ENCODE measurements at places on chromosomes 4 and X. TPM values are rescaled to one million over a fixed set of nuclear protein-coding genes. Genes with fewer than 3 reads are reported as not detected.

USP17L19 gene
- total RNA-seq = not detected

DNA sequence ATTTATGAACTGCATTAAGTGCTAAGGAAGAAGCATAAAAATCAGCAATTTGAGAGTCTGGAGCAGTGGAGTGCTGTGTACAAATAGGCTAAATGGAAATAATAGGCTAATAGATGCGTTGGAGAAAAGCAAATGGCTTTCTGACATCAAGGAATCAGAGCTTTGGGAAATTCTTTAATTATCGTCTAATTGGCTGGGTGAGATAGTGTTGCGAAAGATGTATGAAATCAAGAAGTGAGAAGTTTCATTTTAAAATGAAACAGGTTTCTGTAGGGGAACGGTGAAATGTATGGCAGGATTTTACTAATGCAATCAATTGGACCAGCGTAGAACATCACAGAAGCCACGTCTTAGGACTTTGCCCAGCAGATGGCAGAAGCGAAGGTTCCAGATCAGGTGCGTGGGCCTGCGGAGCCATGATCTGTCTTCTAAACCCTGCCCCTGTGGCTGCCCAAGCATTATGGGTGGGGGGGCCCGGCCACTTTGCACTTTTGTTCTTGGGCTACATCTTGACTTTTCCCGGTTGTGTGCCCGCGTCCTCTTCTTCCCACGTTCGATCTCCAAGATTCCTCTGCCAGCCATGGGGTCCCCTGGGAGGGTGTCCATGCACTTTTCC lies 118.5 kb upstream of the SHISA3 start:
- DNase-seq = no peak

SUPT20HL2 gene
- total RNA-seq = not detected

C1QTNF7 gene
- not detected for total RNA-seq

- no peak for DNase-seq
Measured at GRCh38 chr4:3437998-3438846, 3.5 kb upstream of the HGFAC start.

- DNase-seq = no peak
Measured at GRCh38 chrX:150635952-150636351, 57.2 kb upstream of the MTMR1 start.

GRCh38 chr4:92236877-92237276 lies 66.9 kb upstream of the GRID2 start:
- no peak for DNase-seq

DNA sequence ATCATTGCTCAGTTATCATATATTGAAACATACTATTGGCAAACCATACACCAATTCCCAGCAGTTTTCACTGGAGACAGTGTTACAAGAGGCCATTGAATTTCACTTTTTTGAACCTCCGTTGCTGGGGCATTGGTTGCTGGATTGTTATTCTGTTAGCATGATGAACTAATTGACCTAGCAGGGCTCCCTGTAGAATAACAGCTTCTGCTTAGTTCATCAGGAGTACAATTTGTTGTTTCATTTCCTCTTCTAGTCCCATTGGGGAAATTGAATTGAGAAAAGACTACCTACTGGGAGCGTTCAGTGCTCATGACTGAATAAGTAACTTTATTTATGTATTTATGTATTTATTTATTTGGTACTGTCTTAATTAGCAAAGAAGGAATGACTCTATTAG lies 151.6 kb downstream of the SLIT2 start:
- DNase-seq = no peak

- no peak for DNase-seq
Measured at GRCh38 chr4:26356081-26356501, 35.3 kb downstream of the RBPJ start.

- DNase-seq = no peak
Measured at GRCh38 chr4:81516241-81516640, 44.5 kb upstream of the RASGEF1B start.

DNA sequence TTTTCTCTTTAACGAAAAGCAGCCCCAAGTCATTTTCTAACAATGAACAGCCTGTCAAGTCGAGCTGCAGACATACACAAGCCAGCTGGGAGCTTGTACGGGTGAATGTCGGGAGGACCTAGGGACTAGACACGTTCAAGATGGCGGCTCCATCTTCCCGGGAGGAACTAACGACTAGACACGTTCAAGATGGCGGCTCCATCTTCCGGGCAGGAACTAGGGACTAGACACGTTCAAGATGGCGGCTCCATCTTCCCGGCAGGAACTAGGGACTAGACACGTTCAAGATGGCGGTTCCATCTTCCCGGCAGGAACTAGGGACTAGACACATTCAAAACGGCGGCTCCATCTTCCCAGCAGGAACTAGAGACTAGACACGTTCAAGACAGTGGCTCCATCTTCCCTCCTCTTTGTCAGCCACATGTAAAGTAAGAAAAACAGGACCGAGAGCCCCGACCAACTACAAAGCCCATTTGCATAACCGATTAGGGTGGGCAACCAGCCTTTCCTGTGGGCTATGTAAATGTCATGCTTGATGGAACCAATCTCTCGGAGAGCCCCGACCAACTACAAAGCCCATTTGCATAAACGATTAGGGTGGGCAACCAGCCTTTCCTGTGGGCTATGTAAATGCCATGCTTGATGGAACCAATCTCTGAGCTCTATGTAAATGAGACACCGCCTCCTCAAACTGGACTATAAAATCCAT lies 175.5 kb downstream of the DHRSX start:
- no peak for DNase-seq

- no peak for DNase-seq
Measured at GRCh38 chr4:76373919-76374552, 46.9 kb downstream of the CCDC158 start.

DNA sequence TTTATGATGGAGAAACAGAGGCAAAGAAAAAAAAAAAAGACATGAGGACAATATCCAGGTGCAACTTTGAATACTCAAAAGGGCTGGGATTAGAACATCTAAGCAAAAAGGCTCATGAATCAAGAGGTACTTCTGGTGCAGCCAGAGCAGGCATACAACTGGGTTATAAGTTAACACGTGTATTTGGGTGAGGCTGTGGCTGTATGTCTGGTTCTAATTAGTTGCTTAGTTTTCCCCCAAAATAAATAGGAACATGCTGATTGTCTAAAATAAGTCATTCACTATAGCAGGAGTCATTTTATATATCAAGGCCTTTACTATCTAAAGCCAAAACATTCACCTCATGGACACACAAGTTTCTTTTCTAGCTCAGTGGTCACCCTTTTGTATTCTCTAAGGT lies 20.2 kb downstream of the NHS start:
- DNase-seq = no peak

DNA sequence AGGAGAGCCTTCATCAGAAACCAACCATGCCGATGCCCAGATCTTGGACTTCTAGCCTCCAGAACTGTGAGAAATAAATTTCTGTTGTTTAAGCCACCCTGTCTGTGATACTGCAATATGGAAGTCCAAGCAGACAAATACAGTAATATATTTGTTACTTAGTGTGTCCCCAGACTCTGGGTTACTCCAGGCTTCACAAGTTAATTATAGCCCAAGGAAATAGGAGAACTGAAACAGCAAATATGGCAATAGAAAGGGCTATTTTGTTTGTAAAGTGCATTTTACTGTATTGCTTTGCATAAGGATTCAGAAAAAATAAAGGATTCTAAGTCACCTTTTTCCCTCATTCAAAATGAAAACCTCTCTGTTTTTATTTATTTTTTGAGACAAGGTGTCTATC lies 15.7 kb downstream of the TIGD4 start:
- no peak for DNase-seq

DNA sequence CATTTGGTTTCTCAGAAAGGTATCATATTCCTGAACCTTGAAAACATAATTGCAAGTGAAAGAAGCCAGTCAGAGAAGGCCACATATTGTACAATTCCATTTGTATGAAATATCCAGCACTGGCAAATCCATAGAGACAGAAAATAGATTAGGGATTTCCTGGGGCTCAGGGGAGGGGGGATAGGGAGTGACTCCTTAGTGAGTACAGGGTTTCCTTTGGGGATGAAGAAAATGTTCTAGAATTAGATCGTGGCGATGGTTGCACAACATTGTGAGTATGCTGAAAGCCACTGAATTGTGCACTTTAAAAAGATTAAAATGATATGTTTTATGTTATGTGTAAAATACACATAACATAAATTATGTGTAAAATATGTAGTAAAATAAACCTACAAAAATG lies 10.3 kb downstream of the XPNPEP2 start:
- no peak for DNase-seq

DNA sequence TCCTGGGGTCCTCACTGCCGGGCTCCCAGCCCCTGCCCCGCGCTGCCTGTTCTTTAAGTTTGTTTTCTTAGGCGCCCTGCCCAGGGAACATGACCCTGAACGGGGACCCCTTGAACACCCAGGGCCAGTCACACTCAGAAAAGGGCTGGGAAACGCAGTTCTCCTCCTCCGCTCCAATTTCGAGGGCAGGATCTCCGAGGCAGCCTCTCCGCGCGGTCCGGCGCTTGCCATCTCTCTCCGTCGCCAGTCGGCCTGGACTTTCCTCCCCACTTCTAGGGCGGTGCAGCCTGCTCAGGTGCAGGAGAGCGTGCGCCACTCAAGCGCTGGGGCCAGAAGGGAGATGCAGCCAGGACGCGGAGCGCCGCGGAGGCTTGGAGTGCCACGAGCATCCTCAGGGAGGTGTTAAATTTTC lies 9.9 kb downstream of the PRDM8 start:
- DNase-seq = no peak

- DNase-seq = no peak
Measured at GRCh38 chrX:38699121-38699520, 102.1 kb upstream of the MID1IP1 start.

DNA sequence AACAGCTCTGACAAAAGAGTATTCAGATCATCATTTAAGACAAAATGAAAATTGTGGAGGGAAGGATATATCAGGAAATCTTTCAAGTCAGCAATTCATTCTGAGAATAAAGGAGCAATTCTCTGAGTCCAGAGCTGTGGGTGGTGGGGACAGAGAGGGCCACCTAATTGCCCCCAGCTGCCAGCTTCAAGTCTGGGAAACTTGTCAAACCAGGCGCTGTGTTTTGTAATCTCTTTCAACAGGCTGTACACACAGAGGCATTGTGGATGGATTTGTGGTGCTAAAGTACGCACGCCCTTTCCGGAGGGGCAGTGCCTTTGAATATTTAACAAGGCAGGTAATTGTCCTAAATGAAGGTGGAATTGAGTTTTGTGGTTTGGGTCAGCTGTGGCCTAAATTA lies 591.1 kb upstream of the BOD1L1 start:
- no peak for DNase-seq

- no peak for DNase-seq
Measured at GRCh38 chr4:7503559-7504249, 69.0 kb upstream of the PSAPL1 start.

DNA sequence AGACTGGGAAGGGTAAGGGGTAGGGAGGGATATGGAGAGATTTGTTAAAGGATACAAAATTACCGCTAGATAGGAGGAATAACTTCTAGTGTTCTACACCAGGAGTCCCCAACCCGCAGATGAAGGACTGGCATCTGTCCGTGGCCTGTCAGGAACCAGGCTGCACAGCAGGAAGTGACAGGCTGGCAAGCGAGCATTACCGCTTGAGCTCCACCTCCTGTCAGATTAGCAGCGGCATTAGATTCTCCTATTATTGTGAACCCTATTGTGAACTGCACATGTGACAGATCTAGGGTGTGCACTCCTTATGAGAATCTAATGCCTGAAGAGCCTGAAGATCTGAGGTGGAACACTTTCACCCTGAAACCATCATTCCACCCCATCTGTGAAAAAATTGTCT lies 27.9 kb upstream of the BBS7 start:
- peak; percentile 33 for DNase-seq

GRCh38 chr4:185811509-185812364 lies at the start of gene SORBS2:
Gene SORBS2, minus strand, starts transcription at chr4:185812194. Its CDS starts 121,623 bp downstream, at chr4:185690571.
- no peak for DNase-seq

- DNase-seq = no peak
Measured at GRCh38 chrX:44020693-44021092, 47.5 kb upstream of the NDP start.

DCUN1D4 gene
- total RNA-seq = 31.9 TPM

TMSB15C gene
- total RNA-seq = 6.1 TPM

DNA sequence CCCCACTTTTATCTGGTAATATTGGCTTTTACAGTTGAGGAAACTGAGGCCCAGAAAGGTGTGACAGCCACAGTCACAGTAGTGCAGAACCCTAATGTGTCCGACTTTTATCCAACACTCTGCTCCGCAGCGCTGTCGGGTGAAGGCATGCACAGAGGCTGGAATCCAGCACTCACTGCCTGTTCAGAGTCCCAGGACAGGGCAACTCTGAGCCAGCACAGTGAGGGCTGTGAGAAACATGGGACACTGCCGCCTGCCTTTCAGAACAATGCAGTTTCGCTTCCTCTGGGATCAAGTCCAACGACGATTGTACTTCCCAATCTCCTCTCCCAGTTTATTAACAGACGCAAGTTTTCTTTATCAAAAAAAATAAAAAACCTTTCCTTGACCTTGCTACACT lies 41.9 kb upstream of the PDGFRA start:
- no peak for DNase-seq

GAB1 gene
- 0.37 TPM for total RNA-seq

DNA sequence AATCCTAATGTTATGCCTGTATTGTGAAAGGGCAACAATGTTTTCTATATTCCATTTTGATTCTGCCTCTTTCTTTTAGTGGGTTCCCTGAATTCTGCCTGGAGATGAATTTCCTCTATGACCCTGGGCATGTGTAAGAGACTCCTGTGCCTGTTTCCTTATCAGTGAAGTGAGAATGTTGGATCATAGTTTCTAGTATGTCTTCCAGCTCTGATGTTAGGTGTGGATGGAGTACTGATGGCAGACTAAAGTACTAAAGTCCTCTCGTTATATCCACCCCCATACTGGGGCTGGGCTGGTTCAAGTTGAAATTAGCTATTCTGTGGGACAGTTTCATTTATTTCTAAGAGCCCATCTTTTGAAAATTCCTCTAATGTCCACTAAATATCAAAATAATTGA lies 29.6 kb downstream of the PLAC1 start:
- DNase-seq = no peak

DNA sequence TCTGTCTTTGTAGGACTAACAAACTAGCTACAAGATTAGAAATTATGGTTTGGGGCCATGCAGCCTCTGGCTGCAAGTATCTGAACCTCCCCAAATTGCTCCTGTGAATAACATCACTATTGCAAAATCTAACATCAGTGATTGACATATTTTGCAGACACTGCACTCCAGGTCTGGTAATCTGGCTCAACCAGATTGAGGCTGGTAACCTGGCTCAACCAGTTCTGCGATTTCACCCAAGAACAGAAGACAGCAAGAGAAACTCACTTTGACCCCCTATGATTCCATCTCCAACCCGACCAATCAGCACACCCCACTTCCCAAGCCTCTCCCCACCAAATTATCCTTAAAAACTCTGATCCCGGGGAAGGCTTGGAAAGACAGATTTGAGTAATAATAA lies 20.9 kb downstream of the SPIN3 start:
- DNase-seq = no peak

DNA sequence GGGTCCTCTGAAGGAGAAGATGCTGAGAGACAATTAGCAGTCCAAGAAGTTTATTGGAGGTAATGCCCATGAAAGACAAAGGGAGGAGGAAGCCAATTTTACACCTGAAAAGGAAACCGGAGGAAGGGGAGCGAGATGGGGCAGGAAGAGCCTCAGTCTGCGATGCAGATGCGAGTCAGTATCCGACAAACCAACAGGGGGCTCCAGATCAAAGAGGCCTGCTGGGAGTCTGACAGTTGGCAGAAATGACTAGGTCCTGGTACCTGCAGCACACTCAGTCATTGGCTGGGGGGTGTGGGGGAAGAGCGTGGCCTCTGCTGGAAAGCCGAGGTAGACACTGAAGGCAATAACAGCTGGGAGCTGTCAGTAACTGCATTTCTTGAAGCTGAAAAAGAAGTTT lies 231.1 kb upstream of the CENPE start:
- DNase-seq = no peak

GRCh38 chr4:109875106-109875505 lies 27.2 kb downstream of the LRIT3 start:
- DNase-seq = no peak

SLC38A5 gene
- 86.0 TPM for total RNA-seq

Measured in activated CD8-positive, alpha-beta T cell treated with anti-CD3 and anti-CD28 coated beads, Interleukin-2, amount 10 ng/mL, durations not matched to agents 7 days and 5 days (primary cell).